ENCODE measurements at places on chromosomes 5 and 9.

GRCh38 chr5:132050136-132050535 is 10.3 kb upstream of the IL3 start:
- no peak for DNase-seq

GRCh38 chr9:21154018-21154608 is 12.3 kb downstream of the IFNA21 start:
- no peak for DNase-seq

DNA sequence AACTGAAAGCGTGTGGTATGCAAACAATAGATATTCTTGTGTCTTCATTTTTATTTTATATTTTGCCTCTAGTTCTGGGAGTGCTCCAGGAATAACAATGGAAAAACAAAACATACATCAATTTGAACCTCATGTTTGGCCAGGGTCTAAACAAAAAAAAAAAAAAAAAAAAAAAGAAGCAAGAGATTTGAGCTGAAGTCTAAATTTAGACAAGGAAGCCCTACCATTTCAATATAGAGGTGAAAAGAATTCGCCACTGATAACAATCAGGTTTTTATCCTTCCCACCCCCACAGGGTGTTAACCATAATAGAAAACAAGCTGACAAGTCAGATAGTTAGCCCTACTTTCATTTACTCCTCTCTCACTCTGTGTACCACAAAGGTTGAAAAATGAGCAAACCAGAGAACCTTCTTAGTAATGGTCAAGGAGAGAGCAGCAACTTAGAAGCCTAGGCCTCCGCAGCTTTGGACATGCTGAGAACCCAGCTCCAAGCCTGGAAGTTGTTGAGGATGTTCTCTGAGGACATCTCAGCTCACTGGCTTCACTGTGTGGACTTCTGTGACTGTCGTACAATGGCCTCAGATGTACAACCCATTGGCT is 118.2 kb upstream of the HMHB1 start:
- DNase-seq = no peak

GRCh38 chr9:136850866-136851775 is 1.0 kb upstream of the MAMDC4 start:
- DNase-seq = no peak

DNA sequence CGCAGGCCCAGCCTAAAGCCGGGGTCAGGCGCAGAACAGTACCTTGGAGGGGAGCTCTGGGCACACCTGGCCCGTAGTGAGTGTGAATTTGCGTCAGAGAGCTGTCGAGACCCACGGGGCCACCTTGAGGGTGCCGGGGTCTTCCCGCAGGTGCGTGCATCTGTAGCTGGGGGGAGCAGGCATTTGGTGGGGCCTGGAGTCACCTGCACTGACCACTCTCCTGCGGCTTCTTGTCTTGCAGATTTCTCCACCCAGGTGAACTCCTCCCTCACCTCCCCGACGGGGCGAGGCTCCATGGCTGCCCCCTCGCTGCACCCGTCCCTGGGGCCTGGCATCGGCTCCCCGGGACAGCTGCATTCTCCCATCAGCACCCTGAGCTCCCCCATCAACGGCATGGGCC is 75.1 kb downstream of the RXRA start:
- DNase-seq = no peak
